ENCODE measurements at places on chromosomes 2 and 18.
A peak's percentile ranks its signal among the peaks of the same experiment; 100 is the strongest.

- DNase-seq: no peak
Observed at GRCh38 chr2:178292586-178292985, 98.3 kb downstream of the OSBPL6 start.

DNA sequence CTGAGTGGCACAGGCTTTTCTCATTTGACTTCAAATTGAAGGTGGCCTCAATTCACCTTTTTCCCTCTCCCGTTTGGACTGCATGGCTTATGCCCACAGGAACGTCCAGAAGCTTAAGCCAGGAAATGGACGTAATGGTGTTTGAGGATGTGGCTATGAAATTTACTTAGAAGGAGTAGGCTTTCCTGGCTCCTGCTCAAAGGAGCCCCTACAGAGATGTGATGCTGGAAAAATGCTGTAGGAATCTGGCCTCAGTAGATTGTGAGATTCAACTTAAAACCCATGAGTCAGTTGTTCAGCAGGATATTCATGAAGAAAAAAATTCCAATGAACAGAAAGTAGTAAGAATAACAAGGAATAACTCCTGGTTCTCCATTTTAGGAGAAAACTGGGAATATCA lies 129.0 kb downstream of the ICOS start:
- DNase-seq: no peak

DNA sequence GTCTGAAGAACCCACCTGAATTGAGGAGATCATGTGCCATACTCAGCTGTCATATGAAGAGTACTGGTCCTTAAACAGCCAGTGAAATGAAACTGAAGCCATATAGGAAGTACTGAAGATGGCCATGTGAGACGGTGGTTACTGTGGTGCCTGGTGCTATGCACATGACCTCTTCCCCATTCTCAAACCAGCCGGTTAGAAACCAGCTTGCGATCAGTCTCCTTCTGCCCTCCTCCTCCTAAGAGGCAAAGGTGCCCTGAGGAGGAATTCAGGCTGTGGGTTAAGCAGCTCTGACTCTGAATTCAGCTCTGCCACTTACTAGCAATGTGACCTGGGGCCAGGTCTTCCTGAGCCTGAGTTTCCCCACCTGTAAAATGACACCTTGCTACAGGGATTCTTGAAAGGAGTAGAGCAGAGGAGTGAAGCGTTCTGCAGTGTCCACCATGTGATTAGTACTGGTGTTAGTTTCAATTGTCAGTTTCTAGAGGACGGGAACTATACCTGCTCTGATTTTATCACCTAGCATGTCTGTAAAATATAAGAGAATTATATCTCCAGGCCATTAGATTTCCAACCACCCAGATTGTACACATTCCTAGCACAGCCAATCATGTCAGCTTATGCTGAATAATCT lies 5.1 kb downstream of the FECH start:
- no peak for DNase-seq

- no peak for DNase-seq
Observed at GRCh38 chr2:128308889-128309279, 9.8 kb downstream of the HS6ST1 start.

DNA sequence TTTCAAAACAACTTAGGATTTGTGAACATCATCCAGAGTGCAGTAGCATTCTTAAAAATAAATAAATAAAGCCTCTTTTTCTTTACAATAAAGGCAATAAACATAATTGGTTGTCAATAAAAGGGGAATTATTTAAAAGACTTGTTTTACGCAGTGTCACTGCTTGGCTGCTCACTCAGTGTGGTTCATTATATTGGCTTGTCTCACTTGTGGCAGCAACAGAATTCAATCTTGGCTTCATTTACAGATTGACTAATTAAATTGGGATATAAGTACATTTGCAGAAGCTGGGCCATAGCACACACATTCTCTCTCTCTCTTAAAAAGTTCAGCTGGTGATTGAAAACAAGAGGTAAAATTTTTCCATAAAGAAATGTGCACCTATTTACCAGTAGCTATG lies 1027.6 kb downstream of the LRP1B start:
- no peak for DNase-seq

DNA sequence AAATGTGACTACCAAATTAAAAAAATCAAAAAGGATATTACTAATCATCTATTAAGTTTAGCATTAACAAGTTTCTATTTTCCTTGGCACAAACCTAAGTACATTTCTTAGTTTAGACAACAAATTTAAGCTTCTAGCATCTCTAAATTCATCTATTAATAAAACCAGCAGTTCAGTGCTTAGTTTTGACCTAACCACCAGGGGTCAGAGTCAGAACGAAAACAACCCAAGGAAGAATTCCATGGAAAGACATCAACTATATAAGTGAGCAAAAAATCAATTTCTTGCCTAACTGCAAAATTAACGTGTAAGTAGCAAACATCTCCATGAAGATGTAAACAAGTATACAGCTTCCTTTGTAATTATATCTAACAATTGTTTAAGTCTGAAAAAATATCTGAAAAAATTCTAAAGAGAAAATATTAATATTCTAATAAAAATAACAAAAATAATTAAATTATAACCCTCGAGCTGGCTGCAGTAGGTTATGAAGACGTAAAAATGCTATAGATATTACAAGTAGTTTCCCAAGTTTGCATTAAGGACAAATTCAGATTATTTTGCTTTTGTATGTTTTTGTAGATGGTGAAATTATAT lies 83.7 kb downstream of the CERKL start:
- DNase-seq: peak; percentile 66

- no peak for DNase-seq
Observed at GRCh38 chr18:32469691-32470459, 807 bp downstream of the GAREM1 start.

DNA sequence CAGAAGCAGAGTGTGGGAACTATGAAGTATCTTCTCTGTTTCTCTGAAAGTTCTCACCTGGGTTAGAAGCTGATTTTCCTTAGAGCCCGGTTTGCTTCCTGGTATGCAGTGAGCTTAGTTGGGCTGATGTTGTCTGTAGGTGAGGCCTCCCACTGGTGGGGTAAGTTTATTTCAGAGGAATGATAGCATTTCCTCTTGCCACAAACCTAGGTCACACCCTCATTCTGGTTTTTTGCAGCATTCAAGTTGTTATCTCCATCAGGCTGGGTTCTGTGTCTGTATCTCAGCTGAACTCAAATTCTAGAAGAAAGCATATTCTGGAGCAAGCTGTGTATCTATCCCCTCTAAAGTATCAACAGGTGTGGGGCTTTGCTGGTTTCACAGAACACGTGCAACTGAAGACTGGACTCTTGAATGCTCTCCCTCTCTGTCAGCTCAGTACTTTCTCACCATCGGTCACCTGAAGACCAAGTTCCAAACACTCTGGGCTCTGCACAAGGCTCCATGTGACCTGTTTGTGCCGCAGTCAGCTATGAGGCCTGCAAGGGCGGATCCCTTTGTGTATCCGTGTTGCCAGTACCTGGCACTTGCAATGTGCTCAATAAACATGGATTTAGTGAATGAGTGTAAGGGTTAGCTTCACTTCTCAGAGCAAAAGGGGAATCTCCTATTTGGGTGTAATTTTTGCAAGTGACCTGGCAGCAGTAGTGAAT lies 49.5 kb upstream of the MBOAT2 start:
- no peak for DNase-seq

- DNase-seq: no peak
Observed at GRCh38 chr2:105587637-105588036, 157.1 kb upstream of the NCK2 start.

- peak; percentile 47 for DNase-seq
Observed at GRCh38 chr2:12533337-12534005, 183.3 kb upstream of the TRIB2 start.

DNA sequence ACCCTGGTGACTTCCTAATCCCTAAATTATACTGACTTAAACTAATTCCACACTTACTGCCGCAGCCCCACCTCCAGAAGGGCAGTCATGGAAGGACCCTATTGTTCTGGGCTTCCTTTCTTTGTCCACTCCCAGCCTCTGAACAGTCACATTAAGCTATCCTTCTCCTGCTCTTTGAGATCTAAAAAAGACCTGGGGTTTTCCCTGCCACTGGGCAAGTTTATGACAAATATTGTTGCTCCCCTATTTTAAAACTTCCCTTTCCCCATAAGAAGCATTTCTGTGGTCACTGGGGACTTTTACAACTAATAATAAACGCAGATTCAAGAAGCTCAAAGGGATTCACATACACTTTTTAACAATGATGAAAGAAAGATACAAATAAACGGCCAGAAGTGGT lies 47.2 kb upstream of the XPO1 start:
- no peak for DNase-seq

DNA sequence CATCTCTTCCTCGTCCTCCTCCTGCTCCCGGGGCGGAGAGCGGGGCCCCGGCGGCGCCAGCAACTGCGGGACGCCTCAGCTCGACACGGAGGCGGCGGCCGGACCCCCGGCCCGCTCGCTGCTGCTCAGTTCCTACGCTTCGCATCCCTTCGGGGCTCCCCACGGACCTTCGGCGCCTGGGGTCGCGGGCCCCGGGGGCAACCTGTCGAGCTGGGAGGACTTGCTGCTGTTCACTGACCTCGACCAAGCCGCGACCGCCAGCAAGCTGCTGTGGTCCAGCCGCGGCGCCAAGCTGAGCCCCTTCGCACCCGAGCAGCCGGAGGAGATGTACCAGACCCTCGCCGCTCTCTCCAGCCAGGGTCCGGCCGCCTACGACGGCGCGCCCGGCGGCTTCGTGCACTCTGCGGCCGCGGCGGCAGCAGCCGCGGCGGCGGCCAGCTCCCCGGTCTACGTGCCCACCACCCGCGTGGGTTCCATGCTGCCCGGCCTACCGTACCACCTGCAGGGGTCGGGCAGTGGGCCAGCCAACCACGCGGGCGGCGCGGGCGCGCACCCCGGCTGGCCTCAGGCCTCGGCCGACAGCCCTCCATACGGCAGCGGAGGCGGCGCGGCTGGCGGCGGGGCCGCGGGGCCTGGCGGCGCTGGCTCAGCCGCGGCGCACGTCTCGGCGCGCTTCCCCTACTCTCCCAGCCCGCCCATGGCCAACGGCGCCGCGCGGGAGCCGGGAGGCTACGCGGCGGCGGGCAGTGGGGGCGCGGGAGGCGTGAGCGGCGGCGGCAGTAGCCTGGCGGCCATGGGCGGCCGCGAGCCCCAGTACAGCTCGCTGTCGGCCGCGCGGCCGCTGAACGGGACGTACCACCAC lies 2.1 kb downstream of the GATA6 start:
- no peak for DNase-seq

DNA sequence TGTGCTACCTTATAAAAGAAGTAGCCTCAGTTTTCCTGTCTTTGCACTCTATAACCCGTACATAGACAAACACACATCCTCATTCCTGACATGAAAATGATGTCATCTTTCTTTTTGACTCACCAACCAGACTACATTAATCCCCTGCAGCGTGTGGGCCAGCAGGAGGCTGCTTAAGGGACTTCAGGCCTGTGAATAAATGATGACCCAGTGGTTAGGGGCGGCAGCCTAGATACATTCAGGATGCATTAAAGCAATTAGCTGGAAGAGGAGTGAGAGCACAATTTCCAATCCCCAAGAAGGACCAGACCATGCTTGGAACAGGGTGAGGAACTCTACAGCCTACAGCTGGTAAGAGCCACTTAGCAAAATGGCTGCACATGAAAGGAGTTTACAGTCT lies 57.3 kb upstream of the KLF7 start:
- DNase-seq: peak; percentile 84

- DNase-seq: no peak
Observed at GRCh38 chr2:240627736-240628506, 2.6 kb downstream of the GPR35 start.

GRCh38 chr2:66827851-66828250 lies 392.9 kb downstream of the MEIS1 start:
- DNase-seq: no peak

- DNase-seq: peak; percentile 47
Observed at GRCh38 chr2:21042958-21043743, 722 bp downstream of the APOB start.

GRCh38 chr2:235312571-235312970 lies 181.3 kb upstream of the AGAP1 start:
- DNase-seq: no peak

- no peak for DNase-seq
Observed at GRCh38 chr2:120660056-120660694, 75.5 kb upstream of the GLI2 start.

GRCh38 chr18:2900684-2901422 lies 54.0 kb downstream of the EMILIN2 start:
- no peak for DNase-seq

DNA sequence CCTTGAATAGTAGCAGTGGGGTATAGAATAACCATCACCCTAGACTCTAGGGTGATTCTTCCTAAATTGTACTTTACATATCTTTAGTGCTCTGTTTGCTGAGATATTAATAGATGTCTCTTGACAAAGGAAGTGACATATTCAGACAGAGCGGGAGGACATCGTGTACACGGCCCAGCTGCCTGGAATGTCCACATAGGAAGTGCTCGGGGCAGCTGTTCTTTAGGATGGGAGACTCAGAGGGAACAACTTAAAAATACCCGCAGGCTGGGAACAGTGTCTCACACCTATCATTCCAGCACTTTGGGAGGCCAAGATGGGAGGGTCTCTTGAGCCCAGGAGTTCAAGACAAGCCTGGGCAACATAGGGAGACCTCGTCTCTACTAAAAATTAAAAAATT lies 206.1 kb downstream of the FAM210A start:
- no peak for DNase-seq

- DNase-seq: no peak
Observed at GRCh38 chr18:79208906-79209305, 139.7 kb downstream of the ATP9B start.

DNA sequence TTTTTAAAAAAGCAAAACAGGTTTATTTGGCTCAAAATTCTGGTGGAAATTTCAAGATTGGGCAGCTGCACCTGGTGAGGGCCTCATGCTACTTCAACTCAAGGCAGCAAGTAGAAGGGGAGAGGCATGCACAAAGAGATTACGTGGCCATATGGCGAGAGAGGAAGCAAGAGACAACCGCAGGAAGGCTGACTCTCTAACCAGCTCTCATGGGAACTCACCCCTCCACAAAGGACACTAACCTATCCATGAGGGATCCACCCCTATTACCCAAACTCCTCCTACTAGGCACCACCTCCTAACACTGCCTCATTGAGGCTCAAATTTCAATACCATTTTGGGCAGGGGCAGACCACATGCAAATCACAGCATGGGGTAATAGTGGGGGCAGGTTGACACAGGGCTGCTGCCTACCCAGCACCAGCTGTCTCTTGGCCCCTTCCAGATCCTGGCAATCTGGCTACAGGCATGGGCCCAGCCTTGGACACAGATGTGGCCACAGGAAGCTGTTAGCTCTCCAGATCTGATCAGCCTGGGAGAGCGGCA lies 2.0 kb upstream of the CAPN10 start:
- DNase-seq: peak; percentile 21

- DNase-seq: peak; percentile 84
Observed at GRCh38 chr18:63427558-63427957, 5.3 kb upstream of the VPS4B start.

All from ELR (cell line).